Myocyte (in vitro differentiated cells): ENCODE measurements at places on chromosomes 6 and 20. TPM values are rescaled to one million over a fixed set of nuclear protein-coding genes. Genes with fewer than 3 reads are reported as not detected.

DNA sequence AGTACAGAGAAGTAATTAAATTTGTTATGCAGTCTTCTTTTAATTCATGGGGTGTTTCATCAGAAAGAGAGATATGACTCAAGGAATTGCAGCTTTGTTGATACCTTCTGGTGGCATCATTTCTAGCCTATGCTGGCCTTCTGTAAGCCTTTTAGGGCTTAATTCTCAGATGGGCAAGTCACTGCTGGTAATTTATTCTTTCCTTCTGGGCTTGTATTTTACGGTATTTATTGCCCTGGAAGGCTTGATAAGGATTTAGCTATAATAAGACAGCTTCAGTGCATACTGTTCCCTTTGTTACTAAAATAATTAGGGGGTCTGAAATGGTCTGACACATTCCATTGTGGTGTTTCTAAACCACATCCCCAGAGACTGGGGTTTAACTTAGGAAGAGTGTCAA is 57.9 kb upstream of the EMILIN3 start:
- peak; percentile 5 for DNase-seq

DNA sequence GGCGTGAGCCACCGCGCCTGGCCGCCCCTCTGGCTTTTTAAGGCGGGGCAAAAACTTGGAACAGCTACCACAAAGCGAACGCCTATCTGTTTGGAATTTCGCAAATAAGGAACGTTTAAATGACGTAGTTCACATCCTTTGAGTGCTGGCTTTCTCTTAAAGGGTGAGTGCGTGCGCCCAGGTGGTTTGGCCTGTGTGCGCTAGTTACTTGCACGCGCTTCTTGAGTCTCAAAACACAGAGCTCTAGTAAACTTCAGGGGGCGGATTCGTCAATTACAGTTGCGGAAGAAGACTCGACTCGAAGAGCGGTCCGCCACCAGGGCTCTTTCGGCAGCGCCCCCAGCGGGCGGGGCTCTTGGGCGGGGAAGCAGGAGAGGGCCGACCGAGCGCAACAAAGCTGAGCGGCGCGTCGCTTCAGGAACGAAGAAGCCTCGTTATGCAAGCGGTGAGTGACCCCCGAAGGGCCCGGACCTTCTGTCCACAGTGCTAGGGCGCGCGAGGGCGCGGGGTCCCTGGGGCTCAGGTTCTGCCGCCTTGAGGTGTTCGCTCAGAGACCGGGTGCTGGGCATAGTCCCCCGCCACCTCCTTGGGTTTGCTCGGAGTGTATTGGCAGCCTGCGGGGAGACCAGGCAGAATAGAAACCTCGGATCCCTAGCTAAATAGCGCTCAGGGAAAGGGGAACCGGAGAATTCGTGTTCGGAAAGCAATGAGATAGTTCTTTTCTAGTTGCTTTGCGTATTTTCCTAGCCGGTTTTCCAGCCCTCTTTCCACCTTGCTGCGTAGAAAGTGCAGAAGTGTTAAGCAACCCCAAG is at the start of gene SYCP2L:
Gene SYCP2L, plus strand, starts transcription at position 362 of the 812 bp plus-strand sequence. Its CDS starts 75 bp downstream, at position 437.
- peak; percentile 10 for DNase-seq

Gene SMLR1
- total RNA-seq: not detected in 2 replicates

DNA sequence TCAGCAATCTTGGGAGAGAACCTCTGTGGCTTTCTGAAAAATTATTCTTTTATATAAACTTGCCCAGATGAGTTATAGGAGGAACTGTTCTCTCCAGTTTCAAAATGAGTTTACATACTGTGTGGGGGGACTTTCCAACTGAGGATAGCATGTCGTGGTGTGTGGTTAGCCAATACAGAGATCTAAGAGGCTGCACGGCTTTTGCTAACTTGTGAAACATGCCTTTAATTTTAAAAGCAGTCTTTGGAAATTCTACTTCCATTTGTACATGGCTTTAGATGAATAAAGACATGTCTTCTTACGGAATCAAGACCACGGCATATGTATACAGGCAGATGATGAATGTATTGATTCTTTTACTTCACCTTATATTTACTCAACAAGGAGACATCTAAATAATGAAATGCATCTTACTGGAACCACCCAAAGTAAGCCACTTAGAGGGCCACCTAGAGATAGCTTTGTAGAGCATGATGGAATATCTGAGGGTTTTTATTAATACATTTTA is 39.8 kb downstream of the HIVEP1 start:
- peak; percentile 37 for DNase-seq

GRCh38 chr6:133768656-133769295 is 120.1 kb upstream of the TCF21 start:
- no peak for DNase-seq

- no peak for DNase-seq
These were observed 166.2 kb downstream of the TRIM27 start for GRCh38 chr6:28757429-28758045.

- DNase-seq: no peak
These were observed 7.0 kb downstream of the DNAAF9 start for GRCh38 chr20:3400260-3401155.

- no peak for DNase-seq
These were observed 3.7 kb downstream of the FOXF2 start for GRCh38 chr6:1392813-1393640.

- DNase-seq: no peak
These were observed 21.3 kb upstream of the MICB start for GRCh38 chr6:31476515-31477139.

DNA sequence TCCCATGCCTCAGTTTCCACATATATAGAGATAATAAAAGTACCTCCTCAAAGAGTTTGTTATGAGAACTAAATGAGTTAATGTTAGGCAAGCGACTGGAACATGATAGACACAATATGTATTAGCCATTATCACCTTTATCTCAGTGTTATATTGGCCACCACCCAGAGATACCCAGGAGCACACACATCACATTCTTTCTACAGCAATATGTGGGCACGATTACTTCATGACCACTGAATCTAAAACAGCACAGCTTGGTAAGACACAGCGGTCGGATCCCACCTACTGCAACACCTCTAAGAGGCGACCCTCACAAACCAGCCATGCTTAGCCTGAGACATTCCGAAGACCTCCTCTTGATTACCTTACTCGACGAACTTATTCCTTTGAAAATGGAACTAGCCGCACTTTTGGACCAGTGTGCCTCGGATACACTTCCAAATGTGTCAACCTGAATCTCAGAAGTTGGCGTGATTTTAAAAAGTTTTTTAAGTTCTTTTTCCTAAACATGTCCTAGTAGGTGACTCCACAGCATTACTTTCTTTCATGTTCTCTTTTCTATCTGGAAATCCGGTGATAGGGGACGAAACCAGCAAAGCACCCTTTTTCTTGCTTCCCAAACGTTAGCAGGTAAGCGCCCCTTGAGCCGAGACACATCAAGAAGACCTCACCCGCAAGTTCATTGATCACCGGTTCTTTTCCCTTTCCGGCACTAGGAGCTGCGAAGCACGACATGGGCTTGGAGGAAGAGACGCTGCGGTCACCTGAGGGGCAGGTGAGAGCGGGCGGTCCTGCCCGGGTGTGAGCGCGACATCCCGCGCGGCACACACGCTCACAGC is 923 bp downstream of the GMDS start:
- DNase-seq: no peak

DNA sequence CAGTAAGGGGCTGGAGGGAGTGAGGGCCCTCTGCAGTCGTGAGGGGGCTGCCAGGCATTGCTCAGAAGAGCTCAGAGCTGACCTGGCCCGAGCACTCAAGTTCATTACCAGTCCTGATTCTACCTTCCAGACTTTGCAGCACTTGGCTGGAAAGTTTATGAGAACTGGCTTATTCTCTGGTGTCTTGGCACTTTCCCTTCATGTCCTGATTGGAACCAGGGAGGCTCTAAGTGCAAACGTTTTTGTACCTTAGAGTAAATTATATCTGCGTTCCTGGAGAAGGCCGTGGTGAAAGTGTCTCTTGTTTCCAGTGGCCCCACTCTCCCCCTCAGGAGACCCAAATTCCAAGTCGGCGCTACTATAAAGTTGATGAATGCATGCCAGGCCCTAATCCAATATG is 402.3 kb downstream of the CDC5L start:
- DNase-seq: no peak

Gene HMGCLL1
- total RNA-seq: not detected in 2 replicates

DNA sequence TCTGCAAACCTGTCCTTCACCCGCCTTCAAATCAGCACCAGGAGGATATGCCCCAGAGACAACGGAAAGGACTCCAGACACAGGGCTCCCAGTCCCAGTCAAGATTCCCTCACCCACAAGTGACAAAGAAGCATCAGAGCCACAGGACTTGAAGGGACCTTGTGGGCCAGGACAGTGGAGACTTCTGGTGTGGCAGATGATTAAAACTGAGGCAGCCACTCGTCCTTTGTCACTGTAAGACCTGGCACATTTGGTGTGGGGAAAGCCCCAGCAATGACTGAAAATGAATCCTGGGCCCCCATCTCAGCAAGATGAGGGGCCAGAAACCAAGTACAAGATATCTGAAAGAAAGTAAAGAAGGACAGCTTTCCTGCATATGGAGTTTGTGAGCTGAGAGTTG is 15.6 kb upstream of the GMPR start:
- DNase-seq: no peak

DNA sequence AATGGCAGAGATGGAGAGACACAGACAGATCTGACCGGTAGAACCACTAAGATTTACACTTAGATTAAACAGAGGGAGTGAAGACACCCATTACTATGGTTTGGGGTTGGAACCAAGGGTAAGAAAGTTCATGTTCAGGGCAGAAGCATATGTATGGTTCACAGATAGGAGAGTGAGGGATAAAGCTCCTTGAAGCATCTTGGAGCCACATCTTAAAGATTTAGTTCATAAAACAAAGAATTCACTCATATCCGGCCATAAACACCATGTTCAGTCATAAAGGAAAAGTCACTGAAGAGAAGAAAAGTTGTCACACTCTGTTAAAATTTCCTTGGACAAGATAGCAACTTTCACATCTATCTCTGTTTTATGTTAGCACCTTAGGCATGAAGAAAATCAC is 18.0 kb downstream of the STX7 start:
- no peak for DNase-seq

DNA sequence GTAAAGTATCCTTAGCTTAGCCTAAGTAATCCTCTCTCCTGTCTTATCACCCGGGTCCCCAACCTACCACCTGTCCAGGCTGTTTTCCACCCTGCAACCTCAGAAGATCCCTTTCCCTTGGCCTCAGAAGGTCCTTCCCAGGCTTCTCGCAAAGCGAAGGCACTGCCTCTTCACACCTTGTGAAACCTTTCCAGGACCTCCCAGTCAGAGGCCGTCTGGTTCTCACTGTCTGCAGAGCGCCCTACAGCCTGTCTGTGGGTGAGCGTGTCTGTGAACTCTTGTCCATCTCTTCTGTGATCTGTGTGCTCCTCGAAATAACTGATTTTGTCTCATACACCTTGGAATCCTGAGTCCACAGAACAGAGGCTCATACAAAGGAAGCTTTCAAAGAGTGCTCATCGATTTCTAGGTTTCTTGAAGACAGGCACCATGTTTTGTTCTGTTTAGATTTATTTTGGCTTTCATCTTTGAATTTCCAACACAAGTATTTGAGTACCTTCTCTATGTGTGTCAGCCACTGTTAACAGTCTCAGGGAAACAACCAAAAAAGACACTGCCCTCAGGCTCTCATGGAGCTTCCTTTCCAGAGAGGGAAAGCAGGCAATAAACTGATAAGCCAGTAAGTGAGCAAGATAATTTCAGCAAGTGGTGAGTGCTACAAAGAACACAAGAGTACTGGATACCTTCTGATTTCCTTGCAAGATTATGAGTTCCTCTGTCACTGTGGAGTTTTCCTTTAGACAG is 6.3 kb downstream of the PDE10A start:
- DNase-seq: no peak

DNA sequence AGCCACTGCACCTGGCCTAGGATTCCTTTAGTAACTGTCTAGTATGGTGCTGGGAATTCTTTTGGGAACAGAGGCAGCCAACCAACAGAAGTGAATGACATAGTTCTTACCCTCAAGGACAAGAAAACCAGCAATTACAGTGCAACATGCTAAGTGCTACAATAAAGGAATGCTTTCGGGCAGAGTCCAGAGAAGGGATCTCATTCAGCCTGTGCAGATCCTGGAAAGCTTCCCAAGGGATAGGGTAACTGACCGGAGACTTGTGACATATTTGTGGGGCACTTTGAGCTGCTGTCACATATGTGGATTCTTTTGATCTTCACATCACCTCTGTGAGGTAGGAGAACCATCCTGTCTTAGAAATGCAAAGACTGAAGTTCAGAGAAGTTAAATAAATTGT is 46.8 kb downstream of the C6orf15 start:
- peak; percentile 58 for DNase-seq

GRCh38 chr20:44020406-44021148 is 105.9 kb downstream of the TOX2 start:
- DNase-seq: peak; percentile 26

- DNase-seq: no peak
These were observed 6.2 kb downstream of the C20orf204 start for GRCh38 chr20:64042054-64042781.

Gene ARMH2
- not detected in 2 replicates for total RNA-seq

Gene KHDC1L
- not detected in 2 replicates for total RNA-seq

- DNase-seq: no peak
These were observed 7.5 kb upstream of the TBX18 start for GRCh38 chr6:84771756-84772356.

DNA sequence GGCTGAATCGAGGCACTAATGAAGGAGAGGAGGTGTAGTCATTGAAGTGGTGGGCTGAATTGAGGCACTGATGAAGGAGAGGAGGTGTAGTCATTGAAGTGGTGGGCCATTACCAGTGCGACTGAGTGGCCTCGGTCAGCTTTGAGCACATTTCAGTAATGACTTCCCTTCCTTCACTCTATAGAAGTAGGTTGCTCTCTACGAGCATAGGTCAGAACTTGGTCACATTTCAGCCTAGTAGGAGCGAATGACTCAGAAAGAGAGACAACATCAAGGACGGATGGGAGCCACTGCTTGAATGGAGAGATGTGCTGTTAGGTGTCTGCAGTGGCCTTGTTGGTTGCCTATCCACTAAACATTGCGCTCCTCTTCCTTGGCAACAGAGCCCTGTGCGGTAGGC is 39.5 kb downstream of the ZDHHC14 start:
- DNase-seq: no peak

GRCh38 chr6:117538615-117539014 is 56.1 kb downstream of the DCBLD1 start:
- DNase-seq: peak; percentile 43
